ENCODE measurements at places on chromosomes 5 and 9. TPM values are rescaled to one million over a fixed set of nuclear protein-coding genes. Genes with fewer than 3 reads are reported as not detected.

GRCh38 chr5:96149021-96149420 is 187.4 kb upstream of the ELL2 start:
- DNase-seq: no peak

- DNase-seq: no peak
Measured at GRCh38 chr5:33649549-33650482, 209.1 kb downstream of the TARS1 start.

GRCh38 chr9:108033976-108034964 is 544.7 kb upstream of the KLF4 start:
- no peak for DNase-seq

DNA sequence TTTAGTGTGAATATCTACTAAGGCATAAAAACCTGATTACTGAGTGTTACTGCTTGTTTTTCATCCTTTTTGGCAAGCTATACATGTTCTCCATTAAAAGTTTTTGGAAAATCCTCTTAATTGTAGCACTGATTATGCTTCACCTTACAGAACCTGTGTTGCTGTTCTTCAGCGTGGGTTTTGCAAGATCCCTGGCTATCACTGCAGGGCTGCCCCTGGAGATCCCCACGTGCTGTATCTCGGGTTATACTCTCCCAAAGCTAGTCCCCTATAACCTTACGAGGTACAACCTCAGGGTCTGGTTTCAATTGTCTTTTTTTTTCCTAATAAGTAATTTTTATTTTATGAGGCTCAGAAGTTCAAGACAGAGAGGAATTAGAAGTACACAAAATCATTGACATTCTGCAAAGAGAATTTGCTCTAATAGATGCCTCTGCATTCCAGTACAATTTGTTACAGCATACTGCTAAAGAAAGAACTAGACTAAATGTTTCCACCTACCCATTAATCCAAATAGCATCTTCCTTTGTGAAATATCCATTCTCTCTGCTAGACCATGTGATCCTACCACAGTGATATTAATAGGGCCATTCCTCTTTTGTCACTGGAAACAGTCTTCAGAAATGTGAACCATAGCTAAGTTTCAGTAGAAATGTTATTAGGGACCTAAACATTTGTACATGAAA is 25.8 kb upstream of the CAMK4 start:
- DNase-seq: no peak

Gene C9orf153
- 0.35 TPM for total RNA-seq

Measured in activated CD4-positive, alpha-beta T cell treated with anti-CD3 and anti-CD28 coated beads, Interleukin-2, amount 10 ng/mL, durations not matched to agents 7 days and 5 days (primary cell).